Stimulated activated CD4-positive, alpha-beta T cell treated with anti-CD3 and anti-CD28 coated beads, Interleukin-1b, Interleukin-23, amount 100 ng/mL, for 4 hours (primary cell): ENCODE measurements at places on chromosomes 16 and 17.
A peak's percentile ranks its signal among the peaks of the same experiment; 100 is the strongest.

- DNase-seq: no peak
These were observed 4.9 kb upstream of the AATK start for GRCh38 chr17:81170727-81171494.

DNA sequence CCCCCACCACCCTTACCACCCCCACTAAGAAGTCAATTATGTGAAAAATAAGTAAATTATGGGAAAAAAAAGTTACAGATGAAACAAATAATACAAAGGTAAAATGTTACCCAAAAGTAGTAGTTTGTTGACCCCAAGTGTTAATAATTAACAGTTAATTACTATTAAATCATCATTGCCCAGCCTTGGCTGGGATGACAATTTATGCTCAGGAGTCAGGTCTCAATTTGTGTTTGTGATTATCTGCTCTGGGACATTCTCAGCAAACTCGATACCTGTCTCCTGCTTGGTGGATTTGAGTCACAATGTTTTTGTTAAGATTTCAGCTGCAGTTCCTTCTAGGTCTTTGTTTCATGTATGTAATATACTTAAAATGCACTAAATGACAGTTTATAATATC is 172.3 kb upstream of the IRX3 start:
- no peak for DNase-seq

GRCh38 chr16:1494129-1494640 is 1.0 kb downstream of the TELO2 start:
- DNase-seq: no peak

DNA sequence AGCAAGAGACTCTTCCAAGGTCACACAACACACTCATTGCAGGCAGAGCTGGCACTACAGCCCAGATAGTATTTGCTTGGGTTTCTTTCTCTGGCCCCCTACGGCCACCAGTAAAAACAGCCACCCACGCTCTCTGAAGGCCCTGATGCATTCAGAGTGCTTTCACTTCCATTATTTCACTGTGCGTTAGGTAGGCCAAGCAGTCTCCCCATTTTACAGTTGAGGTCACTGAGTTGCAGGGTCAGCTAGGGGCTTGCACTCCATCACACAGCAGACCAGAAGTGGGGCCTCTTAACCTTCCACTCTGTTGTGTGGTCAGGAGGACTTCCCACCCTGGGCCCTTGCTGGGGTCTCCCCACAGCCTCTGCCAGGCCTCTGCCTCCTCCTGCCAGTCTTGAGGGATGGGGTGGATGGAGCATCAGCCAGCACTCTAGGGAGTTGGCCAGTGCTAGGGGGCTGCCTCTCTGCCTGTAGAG is 2.5 kb downstream of the TBX21 start:
- no peak for DNase-seq

GRCh38 chr16:62240722-62241121 is 204.5 kb upstream of the CDH8 start:
- DNase-seq: no peak

- no peak for DNase-seq
These were observed 23.9 kb upstream of the CDH8 start for GRCh38 chr16:62060089-62060488.

DNA sequence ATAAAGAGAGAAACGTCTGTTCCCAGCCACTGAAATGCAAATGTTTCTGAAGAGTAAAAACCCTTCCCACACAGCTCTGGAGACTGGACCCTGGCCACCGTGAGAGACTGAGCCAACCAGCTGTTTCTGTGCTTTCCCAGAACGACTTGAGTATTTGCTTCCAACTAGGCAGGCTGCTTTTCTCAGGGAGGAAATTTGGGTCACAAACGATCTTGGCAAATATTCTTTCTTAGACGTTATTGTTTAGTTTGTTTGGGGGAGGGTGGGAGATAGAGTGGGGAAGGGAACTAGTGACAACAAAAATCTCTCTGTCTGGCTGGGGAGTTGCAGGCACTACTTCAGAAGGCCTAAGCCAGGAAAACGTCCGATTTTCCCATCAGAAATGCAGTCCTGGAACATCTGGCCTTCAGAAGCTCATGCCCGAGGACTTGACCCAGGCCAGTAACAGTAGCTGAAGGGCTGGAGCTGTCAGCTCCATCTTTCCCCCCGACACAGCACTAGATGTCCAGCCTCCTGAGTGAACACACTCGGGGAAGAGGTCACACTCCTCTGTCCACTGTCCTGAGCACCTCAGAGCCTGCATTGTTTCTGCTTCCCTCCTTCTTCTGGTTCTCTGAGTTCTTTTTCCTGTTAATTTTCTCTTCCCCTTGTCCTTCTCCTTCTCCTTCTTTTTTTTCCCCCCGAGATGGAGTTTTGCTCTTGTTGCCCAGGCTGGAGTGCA is 4.0 kb downstream of the CCDC92B start:
- DNase-seq: no peak

- DNase-seq: no peak
These were observed 40.0 kb downstream of the GRB7 start for GRCh38 chr17:39777534-39778365.

DNA sequence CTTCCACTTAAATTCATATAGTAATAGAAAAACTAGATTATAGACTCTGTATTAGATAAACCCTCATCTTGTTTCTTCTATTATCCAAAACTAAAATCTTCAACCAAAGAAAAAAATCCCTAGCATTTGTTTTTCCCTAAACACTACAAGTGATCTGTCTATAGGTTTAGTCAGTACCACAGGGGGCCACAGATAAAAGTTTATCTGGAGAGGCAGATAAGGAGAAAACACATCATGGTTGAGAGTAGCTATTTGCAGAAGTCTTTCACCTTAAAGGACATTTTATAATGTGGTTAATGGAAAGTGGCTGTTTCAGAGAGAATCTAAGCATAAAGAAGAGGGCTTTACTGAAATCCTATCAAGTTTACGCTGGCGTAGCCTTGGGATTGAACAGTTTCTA is 160.1 kb downstream of the CDK5R1 start:
- DNase-seq: no peak

DNA sequence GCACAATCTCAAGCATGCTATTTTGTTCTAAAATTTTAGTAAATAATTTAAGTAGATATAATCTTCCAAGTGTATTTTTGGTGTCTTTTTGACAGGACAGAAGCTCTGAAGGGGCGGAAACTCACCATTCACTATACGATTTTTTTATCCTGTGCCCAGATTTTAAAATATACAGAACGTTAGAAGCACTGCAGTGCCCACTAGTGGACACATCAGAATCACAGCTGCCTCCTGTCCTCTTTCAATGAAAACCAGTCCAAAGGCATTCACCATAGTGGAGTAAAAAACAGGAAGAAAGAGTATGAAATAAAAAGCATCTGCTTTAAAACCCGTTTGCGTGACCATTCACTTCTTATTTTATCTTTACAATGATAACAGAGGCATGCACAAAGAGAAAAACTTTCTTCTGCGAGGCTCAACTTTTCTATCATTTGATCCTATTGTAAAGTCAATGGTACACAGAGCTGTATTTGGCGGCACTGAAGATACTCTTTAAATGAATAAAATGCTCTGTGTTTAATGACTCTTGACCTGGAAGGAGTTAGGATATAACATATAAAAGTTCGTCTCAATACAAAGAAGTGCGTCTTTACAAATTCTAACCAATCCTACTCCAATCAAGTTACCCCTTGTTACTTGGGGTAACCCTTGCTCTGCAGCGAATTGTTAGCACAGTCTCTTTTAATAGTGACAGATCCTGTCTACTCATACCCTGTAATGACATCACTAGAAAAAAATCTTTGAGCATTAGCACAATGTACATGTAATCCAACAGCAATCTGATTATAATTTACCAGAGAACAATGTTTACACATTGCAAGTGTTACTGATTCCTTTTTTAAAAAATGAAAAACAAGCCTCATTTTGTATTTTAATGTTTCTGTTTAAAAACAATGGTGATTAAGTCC is 339.8 kb upstream of the PSMD7 start:
- DNase-seq: no peak

DNA sequence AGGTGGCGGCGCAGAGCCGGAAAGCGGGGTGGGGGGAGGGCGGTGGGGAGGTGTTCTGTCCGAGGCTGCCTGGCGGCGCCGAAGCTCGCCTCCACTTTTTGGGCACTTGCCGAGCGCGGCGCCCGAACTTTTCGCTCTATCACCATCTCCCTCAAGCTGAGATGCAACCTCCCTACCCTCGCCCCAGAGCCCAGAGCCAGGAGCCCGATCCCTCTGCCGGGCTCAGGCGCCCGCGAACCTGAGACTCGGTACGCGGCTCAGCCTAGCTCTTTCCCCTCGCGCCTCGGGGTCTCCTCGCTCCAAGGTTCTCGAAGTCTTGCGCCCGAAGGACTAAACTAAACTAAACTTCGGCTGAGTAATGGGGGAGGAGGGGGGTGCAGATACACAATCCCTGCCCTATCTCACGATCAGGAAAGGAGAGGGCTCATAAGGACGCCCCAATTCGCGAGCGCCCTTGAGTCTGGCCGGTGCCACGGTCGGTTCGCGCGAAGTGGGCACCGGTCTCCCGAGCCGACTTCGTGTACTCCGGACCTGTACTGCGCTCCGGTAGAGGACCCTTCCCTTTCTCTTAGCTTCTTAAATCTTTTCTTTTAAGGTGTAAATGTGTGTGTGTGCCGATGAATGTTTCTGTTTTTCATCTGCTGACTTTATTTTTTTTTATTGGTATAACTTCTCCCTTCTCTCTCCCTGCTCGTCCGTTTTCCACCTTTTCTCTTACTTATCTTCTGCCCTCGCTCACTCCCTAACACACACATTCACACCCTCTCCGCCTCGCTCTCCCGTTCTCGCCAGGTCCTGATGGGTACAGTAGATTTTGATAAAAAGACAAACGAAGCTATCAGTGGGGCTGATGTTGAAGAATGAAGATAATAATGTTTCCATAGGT is 1.9 kb upstream of the SALL1 start:
- no peak for DNase-seq

- DNase-seq: no peak
These were observed 2.3 kb upstream of the SHISA6 start for GRCh38 chr17:11238705-11239104.

DNA sequence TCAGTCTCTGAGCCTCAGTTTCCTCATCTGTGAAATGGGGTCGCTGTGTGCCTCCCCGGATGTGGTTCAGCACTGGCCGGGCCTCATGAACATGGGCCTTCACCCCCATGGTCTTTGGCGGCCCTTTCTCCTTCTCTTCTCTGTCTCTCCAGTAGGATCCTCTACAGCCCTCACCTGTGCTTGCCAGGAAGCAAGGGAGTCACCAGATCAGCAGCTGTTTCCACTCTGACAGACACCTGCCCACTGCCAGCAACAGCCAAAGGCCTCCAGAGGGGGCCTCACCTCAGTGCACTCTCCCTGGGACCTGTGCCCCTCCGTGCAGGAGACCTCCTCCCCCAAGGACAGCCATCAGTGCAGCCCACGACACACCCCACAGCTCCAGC is 89.4 kb downstream of the C16orf78 start:
- no peak for DNase-seq

DNA sequence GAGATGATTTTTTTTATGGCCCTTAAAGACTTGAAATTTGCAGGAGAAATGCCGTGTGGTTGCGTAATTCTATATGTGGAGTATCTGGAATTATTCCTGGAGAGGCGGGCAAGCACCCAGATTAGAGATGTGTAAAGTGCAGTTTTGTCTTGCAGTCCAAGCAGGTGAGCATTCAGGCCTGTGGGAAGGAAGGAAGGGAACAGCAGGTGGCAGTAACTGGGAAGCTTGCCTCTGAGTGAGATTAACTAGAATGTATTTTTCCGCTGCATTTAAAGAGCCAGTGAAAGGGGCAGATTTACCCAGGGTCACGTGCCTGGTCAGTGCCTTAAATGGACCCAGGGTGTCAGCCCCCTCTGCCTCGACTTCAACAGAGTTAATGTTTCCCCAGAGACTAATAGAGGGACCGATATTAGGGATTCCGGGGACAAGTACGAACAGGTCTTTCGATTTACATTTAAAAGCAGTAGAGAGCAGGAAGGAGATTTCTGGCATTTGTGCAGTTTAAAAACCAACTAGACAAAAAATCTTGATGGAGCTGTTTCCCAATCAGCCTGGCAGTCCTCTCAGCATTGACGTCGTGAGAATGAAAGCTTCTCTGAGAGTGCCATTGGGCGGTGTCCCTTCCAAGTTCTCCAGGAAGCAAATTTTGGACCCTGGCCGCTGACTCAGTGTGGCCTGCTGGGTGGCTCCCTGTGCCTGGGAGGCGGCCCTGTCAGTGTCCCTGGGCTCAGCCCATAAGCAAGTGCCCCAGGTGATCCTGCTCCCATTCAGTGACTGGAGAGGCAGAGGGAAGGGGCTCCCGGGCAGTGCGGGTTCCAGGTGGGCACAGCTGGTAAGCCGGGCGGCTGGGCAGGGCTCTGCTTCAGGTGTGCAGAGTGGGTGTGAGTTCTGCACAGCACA is 38.2 kb downstream of the KSR1 start:
- DNase-seq: no peak

- no peak for DNase-seq
These were observed 398.5 kb downstream of the RBFOX1 start for GRCh38 chr16:7731141-7731540.

DNA sequence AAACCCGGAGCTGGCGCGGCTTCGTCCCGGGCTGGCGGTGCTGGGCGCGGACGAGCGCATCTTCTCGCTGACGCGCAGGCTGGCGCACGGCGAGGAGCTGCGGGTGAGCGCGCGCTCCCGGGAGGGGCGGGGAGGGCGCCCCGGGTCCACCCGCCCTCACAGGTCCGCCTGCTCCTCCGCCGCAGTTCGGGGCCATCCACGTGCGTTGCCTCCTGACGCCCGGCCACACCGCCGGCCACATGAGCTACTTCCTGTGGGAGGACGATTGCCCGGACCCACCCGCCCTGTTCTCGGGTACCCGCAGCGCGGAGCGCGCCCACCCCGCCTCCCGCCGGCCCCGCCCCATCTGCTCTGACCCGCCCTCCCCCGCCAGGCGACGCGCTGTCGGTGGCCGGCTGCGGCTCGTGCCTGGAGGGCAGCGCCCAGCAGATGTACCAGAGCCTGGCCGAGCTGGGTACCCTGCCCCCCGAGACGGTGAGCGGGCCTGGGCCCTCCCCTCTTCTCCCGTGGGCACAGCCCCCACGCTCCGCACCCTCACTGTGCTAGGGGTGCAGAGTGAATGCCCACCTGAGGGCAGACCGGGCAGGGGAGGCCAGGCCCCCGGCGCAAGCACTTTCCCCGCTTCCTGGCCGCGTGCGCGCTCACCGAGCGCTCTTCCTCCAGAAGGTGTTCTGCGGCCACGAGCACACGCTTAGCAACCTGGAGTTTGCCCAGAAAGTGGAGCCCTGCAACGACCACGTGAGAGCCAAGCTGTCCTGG is 1.4 kb downstream of the HAGHL start:
- DNase-seq: no peak

DNA sequence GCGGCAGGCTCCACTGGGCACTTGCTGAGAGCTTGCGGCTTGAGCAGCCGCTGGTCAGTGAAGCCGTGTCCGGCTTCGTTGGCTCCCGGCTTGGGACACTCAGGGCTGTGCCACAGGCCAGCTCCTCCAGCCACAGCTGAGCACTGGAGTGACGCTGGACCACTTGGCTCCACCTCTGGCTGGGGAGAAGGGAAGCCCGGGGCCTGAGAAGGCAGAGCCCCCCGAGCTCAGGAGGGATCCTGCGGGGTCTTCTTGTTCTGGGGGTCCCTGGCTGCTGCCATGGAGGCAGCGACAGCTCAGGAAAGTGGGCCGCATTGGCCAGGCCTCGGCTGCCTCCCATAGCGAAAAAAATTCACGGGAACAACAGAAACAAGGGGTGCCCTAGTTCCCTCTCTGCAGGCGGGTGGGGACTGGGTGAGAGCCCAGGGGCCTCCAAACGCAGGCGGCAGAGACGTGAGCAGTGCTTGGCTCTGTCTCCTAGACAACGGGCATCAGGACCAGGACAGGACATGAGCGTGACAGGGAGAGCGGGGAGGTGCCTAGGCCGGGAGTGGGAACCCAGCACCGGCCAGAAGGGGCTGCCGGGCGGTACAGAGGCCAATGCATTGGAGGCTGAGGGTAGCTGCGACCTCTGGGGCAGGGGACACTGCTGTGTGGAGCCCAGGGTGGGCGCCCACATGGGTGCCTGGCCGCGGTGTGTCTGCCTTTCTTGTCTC is 37.7 kb downstream of the SLC7A5 start:
- peak; percentile 8 for DNase-seq
